ENCODE measurements at places on chromosomes 3 and 15.

DNA sequence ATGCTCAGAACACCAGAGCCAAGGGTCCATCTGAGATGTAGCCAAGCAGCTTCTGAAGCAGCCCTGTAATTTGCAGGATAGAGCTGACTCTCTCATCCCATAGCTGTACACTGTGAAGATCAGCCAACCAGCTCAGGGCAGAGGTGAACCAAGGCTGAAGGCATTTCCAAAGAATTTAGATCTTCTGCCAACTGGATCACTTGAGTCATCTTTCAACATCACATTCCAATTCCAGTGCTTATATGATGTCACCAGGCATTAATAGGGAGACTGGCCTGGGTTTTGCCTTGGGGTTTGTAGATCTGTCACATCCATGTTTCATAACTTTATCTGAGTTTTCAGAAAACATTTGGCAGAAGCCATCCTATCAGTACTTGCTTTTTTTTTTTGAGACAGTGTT is 98.2 kb downstream of the NR2F2 start:
- no peak for DNase-seq

GRCh38 chr3:13066236-13066635 is 7.0 kb downstream of the IQSEC1 start:
- DNase-seq: no peak

DNA sequence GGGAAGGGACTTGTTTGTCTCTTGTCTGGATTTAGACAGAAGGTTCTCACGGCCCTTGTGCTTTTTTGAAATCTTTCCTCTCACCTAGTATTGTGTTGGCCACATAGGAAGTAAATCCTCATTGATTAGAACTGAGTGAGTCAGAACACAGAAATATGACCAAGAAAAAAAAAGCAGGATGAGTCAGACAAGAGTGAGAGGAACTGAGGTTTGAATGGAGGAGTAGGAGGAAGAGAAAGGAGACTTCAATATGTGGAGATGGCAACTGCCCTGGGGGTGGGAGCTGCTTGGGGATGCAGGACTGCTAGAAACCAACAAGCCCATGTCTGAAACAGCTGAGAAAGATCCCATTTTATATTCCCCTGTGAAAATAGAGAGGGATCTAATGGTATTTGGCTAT is 194.1 kb upstream of the ZBTB20 start:
- no peak for DNase-seq

- peak; percentile 14 for DNase-seq
Observed at GRCh38 chr3:51099794-51100535, 285.1 kb upstream of the MANF start.

- DNase-seq: peak; percentile 59
Observed at GRCh38 chr15:74768771-74769342, 13.0 kb upstream of the CSK start.

DNA sequence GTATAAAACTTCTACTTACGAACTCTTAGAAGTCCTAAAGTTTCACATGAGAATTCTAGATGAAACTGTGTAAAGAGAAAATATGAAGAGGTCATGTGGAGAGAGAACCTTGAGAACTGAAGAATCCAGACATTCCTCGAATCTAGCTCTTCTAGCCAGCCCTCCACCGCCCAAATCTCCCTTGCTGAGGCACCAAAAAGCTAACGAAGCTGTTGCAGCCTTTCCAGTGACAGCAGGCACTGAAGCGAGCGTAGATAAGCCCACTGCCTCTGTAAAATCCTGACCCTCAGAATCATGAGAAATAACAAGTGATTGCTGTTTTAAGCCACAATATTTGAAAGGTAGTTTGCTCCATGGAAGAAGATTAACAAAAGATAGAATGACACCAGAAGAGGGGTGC is 134.0 kb downstream of the GOLGA6L6 start:
- no peak for DNase-seq

GRCh38 chr3:38165722-38166387 is 518 bp downstream of the OXSR1 start:
- peak; percentile 18 for DNase-seq

DNA sequence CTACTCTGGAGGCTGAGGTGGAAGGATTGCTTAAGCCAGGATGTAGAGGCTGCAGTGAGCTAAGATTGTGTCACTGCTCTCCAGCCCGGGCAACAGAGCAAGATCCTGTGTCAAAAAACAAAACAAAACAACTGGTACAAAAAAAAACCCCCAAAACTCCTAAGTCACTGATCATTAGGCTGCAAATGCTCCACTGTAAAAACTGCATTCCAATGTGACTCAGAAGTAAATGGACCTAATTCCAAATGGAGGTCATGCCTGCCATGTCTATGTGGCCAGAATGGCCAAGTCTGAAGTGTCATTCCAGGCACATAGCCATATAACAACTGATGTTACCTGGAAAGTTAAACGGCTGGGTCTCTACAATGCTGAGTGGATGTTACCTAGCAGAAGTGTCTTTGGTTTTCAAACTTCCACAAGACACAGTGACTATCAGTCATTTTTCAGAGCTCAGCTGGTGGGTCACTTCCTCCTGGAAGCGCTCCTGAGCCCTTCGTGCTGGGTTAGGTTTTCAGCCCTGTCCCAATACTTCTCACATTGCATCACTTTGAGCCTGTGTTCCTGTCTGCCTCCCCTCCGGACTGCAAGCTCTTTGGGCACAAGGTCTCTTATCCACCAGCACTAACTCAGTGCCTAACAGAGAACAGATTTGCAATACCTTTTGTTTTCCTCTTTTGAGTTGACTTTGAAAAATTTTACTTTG is 10.6 kb downstream of the FSTL1 start:
- no peak for DNase-seq

DNA sequence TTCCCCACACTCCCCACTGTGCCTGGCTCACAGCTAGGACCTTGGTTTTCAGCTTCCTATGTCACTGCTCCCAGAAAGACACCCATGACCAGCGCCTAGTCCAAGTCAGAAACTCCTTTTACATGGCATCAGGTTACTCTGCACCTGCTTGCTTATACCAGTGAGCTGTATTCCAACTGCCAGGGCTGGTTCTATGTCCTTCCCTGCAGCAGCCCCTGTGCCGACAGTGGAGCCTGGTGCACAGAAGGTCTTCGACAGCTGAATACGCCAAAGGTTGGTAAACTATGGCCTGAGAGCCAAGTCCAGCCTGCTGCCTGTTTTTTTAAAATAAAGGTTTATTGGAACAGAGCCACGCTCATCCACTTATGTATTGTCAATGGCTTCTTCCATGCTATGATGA is 102.5 kb downstream of the IQSEC1 start:
- DNase-seq: no peak

GRCh38 chr3:171643681-171644080 is 166.6 kb downstream of the PLD1 start:
- DNase-seq: no peak

Data from activated CD4-positive, alpha-beta T cell treated with anti-CD3 and anti-CD28 coated beads for 24 hours (primary cell).